NCI-H2107 (cell line): ENCODE measurements at places on chromosomes 6 and 20.

DNA sequence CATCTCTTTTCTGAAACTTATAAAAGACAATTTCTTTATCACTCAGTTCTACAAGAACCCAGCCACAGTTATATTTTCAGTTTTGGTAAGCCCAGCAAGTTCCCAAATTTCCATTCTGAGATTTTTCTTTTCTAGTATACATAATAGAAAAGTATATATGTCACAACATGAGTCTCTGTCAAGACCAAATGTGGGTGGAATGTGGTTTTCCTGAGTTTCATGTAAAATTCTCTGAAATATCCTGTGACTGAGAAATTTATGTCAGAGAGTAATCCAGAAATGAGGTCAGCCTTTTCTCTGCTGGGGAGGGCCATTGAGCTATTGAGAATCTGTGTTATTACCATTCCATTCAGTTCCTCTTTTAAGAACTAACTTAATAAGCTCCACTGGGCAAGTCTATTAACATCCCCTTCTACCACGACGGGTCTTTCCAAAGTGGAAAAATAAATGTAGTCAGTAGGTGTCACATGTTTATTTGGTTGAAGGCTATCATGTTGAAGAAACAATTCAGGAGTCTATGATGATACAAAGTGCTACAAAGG is 100.7 kb upstream of the HMGN3 start:
- DNase-seq = no peak

DNA sequence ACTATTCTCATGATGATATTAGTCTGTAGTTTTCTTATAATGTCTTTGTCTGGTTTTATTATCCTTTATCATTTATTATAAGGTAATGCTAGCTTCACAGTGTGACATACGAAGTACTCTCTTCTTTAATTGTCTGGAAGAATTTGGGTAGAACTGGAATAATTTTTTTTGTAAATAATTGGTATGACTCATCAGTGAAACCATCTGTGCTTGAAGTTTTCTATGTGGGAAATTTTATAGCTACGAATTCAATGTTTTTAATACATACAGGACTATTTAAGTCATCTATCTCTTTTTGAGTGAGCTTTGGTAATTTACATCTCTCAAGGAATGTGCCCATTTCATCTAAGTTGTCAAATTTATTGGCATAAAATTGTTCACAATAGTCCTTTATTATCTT is 86.3 kb downstream of the SOD2 start:
- no peak for DNase-seq

GRCh38 chr6:144343701-144344428 is 58.7 kb downstream of the UTRN start:
- DNase-seq = no peak

DNA sequence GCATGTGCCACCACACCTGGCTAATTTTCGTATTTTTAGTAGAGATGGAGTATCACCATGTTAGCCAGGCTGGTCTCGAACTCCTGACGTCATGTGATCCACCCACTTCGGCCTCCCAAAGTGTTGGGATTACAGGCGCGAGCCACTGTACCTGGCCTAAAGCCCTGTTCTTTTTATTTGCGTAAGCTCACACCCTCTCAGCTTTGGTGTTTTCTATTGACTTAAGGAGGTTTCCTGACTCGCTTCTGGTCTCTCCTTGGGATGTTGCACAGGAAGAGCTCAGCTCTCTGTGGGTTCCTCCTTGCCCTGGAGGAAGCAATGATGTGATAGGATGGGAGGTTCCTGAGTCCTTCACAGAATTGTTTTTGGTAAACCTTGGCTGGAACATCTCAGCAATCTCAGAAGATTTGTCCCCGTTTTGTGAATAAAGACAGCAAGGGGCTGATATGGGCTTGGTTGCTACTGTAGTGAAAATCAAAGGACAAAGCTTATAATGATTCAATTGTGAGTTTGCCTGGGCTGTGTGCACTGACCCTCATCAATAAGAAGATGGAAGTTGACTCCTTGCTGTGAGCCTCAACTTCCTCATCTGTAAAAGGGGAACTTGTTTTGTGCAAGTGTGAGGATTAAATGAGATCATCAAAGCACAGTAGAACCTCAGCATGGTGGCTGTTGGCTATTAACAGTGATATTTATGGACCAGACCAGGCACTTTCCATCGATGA is 27.0 kb downstream of the TOX2 start:
- no peak for DNase-seq

DNA sequence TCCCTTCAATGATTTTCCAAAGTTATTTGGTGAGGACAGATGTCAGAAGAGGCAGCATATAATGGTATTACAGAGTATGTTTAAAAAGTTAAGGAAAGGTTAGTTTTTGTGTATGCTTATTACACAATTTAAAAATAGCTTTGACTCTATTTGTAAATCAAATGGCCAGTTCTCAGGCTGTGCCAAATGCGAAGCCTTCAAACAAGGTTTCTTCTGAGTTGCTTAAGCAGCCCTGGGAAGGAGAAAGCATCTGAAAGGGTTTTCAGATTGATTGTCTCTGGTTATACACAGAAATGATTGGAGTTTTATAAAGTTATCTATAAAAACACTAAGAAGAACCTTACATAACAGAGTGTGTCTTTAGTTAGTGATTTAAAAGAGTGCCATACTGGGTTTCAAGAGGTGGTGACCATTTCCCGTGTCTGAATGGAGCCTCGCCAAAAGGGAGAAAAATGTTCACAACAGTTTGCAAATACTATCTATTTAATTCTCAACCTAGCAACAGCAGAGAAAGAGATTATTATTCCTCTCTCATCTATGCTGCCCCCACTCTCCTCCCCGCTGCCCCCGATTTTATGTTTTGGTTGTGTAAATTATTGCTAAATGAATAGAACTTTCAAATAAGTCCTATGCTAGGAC is 16.7 kb downstream of the CD109 start:
- no peak for DNase-seq

- DNase-seq = no peak
Observed at GRCh38 chr6:183668-184067, 108.6 kb upstream of the DUSP22 start.

DNA sequence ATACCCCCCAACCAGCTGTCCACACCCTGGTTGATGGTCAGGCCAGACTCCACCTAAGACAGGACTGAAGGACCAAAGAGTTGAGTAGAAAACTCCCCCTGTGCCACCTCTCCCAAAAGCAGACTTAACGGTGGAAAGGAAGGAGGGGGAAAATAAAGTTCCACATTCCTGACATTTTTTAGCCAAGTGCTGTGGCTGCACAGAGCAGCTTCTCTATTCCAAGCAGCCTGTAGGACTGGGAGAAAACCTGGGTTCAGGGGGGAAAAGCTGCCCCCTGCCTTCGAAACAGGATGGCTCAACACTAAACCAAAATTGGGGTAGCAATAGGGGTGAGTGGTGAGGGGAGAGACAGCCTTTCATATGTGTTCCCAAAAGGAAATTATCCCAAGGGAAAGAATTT is 3.6 kb downstream of the TRAM2 start:
- no peak for DNase-seq

DNA sequence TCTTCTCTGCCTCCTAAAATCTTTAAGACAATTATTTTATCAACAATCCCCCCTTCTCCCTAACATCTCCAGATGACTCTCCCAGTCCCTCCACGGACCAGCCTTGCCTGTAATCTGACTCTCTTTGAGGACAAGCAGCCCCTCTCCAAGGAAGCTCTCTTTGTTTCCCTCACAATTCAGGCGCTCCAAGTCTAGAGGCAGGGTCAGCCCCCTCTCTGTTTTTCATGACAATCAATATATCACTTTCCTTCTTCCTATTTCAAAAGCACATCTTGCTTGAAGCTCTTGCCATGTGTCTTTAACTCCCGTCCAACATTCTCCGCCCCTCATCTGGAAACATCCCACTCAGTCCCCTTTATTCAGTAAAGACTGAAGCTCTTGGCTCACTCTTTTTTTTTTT is 393.4 kb upstream of the SULF2 start:
- DNase-seq = no peak

- no peak for DNase-seq
Observed at GRCh38 chr6:7171119-7171518, 63.4 kb downstream of the RREB1 start.

GRCh38 chr6:80174900-80175572 is 68.6 kb downstream of the BCKDHB start:
- DNase-seq = no peak

- no peak for DNase-seq
Observed at GRCh38 chr20:43799150-43799711, 72.4 kb upstream of the GTSF1L start.

DNA sequence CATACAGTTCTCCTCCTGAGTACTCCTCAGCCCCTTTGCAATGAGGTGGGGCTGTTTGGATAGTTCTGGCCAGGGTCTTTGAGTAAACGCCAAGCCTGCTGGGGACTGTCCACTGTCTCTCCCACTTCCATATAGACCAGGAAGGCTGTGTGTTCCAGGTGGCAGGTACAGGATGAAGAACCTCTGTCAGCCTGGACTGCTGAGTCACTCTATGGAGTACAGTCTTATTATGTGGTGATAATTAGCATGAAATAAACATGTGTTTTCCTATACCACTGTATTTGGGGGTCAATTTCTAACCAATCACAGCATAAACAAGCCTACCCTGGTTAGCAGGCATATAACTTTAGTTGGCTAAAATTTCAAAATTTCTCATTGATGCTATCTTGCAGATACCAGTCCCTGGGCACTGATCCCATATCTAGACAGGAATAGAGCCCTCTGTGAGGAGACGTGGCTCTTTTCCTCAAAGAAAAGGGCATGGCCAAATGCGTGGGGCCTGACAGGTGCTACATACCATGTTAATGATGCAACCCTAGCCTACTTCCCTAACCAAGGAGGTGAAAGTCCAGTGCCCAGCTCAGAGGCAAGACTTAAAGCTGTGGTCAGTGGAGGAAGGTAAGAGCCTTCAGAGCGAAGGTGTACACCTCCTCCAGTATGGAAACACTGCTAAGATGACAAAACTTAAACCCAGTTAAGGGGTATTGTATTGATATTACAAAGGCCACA is 4.5 kb upstream of the ALDH8A1 start:
- DNase-seq = no peak

DNA sequence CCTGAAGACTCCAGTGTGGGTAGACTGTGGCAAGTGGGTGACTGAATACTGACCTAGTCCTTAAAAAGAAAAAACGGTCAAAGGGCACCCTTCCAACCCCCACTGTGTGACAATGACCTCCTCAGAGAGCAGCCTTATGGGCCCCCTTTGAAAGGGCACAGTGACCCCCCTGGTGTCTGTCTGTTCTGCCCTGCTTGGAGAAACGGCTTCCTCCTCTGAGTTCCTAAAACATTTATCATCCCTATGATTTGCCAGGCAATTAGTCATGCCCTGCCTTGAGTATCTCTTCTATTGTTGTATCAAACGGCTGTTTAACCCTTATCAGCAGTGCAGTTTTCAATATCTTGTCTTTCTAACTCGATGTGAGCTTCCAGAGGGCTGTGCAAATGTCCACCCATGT is 21.0 kb upstream of the STX16 start:
- DNase-seq = no peak

- DNase-seq = no peak
Observed at GRCh38 chr20:13772529-13772928, 12.2 kb downstream of the ESF1 start.

GRCh38 chr6:69424581-69424980 is 372.2 kb downstream of the LMBRD1 start:
- no peak for DNase-seq

- DNase-seq = no peak
Observed at GRCh38 chr6:88611721-88612120, 351.7 kb downstream of the RNGTT start.

DNA sequence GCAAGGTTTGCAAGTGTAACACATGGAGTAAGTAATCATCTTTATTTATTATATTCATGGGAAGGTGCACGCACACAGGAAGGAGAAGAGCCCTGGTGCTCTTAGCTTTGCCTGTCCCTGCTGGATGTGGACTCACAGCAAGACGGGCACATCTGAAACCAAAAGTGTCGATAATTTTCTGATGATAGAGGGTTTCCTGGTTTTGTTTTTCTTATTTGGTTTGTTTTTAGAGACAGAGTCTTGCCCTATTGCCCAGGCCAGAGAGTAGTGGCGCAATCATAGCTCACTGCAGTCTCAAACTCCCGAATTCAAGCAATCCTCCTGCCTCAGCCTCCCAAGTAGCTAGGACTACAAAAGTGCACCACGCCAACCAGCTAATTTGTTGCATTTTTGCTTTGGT is 7.8 kb upstream of the KHDC1L start:
- DNase-seq = no peak

- no peak for DNase-seq
Observed at GRCh38 chr6:139708337-139709199, 334.1 kb upstream of the CITED2 start.

DNA sequence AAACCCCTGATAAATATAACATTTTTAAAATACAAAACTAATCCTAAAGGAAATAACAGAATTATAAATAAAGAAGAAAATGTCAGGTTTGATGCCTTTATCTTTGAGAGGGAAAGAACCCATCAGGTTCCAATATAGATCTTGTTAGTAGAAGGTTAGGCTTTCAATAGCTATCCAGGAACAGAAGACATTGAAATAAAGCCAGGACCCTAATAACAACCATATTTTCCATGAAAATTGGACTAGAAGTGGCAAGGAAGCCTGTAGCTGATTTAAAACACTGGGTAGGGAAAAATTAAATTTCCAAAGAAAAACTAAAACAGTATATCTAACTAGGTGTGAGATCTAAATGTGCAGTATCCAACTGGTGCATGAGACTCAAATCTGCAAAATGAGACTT is 185.2 kb upstream of the STXBP5 start:
- DNase-seq = no peak

DNA sequence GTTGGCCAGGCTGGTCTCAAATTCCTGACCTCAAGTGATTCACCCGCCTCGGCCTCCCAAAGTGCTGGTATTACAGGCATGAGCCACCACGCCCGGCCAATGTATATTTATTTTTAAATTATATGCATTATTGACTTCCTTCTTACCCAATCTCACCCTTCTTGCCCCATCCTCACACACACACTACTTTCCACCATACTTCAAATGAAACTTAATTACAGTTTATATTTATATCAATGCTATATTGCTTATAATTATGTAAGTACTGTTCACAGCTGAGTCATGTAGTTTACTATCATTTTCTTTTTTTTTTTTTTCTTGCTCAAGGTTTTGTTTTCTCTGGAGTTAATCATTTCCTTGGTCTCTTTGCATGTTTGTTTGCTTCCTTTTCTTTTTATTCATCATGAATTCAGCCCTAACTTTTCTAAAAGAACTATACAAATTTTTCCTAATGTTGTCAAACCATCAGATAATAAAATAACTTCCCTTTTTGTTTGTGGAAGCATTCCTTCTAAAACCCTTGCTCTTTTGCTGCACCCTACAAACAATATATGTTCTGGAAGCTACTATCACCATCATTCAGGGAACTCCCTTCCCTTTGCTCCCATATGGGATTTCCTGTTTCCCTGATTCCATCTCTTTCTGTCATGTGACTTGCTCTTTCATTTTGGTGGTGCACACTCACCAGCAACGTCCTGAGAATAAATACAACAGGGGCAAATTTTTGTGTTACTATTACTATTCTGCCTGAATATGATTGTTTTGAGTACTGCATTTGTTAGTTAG is 201.7 kb upstream of the SASH1 start:
- no peak for DNase-seq

DNA sequence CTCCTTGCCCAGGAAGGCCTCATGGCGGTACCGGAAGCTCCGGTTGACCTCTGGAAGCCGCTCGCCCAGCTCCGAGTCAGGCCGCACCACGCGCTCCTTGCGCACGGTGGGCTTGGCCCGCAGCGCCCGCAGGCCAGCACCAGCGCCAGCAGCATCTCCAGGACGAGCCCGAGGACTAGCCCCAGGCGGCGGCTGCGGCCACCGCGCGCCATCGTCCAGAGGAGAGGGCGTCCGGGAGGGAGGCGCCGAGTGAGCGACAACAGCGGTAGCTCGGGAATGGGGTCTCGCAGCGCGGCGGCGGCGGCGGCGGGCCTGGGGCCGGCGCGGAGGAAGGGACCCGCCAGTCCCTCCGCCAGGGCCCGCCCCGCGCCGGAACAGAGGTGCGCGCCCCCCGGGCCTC is 27.6 kb upstream of the CGA start:
- DNase-seq = no peak
